Central memory CD4-positive, alpha-beta T cell (primary cell): ENCODE measurements at places on chromosomes 11 and 22.

DNA sequence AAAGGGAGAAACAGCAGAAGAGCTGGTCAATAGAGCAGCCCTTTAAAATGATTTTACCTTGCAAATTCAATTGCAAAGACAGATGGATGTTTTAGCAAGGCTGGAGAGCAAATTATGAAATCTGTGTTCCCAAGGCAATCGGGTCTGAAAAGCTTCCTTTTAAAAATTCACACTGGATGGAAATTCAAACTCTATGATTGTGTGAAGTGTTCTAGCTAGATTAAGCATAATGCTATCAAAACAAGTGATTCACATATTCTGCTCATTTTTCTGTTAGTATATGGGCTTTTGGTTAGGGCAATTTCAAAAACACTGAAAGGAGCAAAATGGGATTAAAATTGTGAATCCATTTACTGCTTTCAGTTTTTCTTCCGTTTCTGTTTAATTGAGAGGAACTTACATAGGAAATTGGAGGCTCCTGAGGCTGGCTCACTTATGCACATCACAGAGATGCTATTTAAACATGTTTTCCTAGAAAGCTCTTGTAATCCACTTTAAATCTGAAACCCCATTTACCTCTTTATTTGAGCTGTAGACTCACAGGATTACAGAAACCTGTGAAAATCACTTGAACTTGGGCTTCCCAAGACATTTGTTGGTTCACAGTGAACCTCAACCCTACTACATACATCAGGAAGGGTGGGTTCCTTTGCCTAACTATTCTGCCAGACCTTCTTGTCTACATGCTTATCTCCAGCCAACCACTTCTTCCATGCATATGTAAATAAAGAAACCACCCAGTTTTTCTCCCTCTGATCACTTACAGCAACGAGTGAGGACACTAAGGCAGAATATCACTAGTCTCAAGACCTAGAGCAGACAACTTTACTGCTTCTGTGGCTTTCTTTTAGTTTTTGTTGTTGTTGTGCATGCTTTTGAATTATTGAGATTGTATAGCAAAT lies 201.9 kb upstream of the PITPNB start:
- DNase-seq: no peak

GRCh38 chr11:34314936-34315335 lies 42.9 kb downstream of the ABTB2 start:
- DNase-seq: no peak

- no peak for DNase-seq
Measured at GRCh38 chr11:26331911-26332571, at the start of gene ANO3. Gene ANO3 (plus strand): TSS chr11:26332130. CDS start chr11:26332276, 146 bp downstream.

GRCh38 chr22:38751422-38752346 lies 4.1 kb downstream of the SUN2 start:
- DNase-seq: peak; percentile 88

GRCh38 chr11:76030968-76031590 lies 175.2 kb downstream of the WNT11 start:
- no peak for DNase-seq

GRCh38 chr11:128708660-128709059 lies 14.8 kb downstream of the FLI1 start:
- no peak for DNase-seq

GRCh38 chr11:75347781-75348566 lies 3.5 kb downstream of the ARRB1 start:
- no peak for DNase-seq

- DNase-seq: no peak
Measured at GRCh38 chr11:87597725-87598124, 560.0 kb downstream of the TMEM135 start.

GRCh38 chr22:49678842-49679170 lies 148.9 kb downstream of the BRD1 start:
- no peak for DNase-seq

DNA sequence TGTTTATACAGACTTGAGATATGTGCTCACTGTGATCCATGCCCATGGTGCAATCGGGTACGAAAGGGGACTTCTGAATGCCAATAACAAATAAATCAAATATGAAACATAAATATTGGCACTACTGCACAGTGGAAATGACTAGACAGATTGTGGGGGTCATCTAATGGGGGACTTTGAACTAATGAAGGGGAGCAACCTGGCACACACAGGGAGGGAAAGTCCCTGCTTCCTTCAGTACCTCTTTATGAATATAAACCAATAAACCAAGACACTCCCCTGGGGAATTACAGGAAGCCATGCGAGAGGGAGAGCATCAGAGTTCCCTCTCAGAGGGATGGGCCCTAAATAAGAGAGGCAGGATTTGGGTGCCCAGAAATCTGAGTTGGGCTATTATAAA lies 21.1 kb downstream of the MIF start:
- DNase-seq: no peak

DNA sequence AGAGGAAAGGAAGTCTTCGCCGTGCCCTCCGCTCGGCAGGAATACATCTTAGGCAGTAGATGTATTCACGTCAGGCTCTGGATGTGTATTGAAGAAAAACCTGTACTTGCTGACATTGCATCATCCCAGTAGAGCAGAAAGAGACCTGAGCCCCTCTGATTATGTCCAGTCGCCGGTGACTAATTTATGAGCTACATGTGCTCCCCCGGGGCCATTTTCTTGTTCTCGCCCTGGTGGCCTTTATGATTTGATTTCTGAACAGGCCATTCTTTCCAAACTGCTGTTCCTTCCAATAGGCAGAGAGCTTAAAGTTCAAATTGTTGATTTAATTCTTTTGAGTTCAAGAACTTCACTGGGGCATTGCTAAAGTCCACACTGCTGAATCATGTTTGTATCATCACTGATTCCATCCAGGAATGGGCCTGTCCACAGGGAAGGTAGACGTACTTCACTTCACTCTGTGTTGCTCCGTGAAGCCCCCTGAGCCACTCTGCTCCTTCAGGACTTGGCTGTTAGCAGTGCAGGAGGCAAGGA lies 137.3 kb upstream of the RASSF10 start:
- DNase-seq: no peak

DNA sequence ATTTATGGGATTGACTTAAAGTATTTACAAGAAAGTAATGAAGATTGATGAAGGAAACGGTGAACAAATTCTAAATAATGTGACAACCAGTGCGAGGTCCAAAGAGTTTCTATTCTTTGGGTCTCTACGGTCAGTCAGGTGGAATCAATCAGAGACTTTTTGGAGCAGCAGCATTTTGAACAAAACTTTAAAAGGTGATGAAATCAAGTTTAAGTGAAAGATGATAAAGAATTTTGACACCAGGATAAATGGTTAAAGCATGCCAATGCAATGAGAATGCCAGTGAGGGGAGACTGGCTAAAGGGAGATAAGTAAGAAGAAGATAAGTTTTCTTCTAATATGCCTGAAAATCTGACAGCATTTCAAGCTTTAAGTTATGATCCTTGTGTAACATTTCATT lies 67.9 kb downstream of the DCUN1D5 start:
- no peak for DNase-seq

DNA sequence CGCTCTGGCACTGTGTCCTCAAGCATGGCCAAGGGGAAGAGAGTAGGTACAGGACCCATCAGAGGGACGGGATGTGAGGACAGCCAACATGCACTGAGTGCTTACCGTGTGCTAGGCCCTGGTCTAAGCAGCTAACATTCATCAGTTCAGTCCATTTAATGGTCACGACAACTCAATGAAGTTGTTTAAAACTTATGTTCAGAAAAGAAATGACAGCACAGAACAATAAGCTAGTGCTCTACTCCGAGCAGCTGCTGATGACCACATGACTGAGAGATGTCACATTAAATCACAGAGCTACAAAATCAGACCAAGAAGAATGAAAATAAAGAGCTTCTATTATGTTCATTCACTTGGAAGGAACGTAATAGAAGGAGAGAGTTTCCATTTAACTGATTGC lies 26.3 kb downstream of the PRDM10 start:
- no peak for DNase-seq

DNA sequence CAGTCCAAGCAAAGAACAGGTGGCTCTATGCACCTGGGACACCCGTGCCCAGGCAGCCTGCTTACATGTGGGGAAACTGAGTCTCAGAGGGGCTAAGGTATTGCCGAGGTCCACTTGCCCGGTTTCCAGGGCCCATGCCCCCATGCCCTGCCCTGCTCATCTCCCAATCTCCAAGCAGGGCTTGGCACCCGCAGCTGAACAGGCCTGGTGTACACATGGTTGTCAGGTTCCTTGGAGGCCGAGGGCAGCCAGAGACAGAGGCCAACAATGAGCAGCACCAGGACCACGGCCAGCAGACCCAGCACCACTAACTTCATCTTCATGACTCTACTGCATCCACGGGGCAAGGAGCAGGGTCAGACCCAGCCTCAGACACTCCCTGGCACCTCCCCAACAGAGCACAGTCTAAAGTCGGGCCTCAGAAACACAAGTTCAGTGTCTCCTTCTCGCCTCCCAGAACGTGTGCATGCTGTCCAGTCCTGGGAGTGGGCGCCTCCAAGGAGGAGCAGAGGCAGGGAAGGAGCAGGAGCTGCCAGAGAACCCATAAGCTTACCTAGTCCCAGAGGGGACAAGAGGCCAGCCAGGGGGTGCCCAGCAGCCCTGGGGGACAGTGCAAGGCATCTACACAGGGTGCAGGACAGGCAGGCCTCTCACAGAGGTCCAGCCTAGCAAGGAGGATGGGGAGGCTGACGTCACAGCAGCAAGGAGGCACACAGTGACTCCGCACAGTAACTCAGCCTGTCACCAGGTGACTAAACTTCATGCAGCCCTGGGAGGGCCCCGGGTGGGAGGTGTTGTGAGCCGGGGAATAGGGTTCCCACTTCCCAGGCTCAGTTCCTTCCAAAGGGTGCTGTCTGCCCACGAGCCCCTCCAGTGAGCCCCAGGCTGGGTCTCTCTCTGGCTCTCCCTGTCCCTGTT lies 20.2 kb upstream of the RGL4 start:
- DNase-seq: no peak

DNA sequence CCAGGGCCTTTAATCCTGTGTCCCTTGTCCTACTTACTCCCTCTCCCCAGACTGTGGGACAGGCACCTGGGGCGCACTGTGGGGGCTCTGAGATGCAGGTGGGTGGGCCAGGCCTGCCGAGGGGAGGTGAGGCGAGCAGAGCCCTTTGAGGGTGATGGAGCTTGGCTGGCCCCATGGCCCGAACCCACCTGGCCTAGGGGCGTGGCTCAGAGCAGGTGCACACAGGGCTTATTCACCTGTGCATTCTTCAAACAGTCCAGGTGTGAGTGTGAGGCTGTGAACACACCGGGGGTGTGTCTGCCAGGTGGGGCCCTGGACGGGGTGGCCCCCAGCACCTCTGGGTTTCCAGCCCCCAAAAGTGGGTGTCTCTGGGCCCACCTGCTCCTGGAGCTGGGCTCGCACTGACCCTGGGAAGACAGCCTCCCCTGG lies 9.0 kb upstream of the MUC5AC start:
- no peak for DNase-seq

- no peak for DNase-seq
Measured at GRCh38 chr11:83282084-83282716, 4.0 kb downstream of the CCDC90B start.

DNA sequence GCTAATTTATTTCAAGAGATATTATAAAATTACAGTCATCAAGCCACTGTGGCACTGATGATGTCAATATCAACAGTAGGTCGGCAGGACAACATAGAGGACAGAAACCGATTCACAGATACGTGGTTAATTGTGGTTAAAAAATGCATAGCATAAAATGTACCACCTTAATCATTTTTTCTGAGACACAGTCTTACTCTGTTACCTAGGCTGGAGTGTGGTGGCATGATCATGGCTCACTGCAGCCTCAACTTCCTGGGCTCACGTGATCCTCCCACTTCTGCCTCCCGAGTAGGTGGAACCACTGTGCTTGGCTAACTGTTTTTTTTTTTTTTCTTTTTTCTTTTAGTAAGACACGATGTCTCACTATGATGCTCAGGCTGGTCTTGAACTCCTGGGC lies 21.0 kb upstream of the TOLLIP start:
- no peak for DNase-seq

- no peak for DNase-seq
Measured at GRCh38 chr11:74470526-74470925, 3.2 kb upstream of the KCNE3 start.

DNA sequence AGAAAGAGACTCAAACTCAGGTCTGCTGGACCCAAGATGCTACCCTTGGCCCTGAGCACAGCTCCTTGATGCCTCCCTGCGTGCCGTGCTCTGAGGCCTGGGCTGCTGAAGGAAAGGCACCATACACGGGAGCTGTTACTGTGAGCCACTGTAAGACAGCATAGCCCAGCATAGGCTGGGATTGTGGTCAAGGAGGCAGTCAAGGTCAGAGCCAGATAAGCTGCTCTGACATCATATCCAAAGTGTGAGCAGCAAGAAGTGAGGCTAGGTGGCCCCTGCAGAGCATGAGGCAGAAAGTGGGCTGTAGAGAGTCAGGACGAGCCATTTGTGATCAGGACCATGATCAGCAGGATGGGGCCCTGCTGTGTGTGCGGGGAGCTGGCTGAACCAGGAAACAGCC lies 7.7 kb downstream of the SLC22A8 start:
- no peak for DNase-seq

DNA sequence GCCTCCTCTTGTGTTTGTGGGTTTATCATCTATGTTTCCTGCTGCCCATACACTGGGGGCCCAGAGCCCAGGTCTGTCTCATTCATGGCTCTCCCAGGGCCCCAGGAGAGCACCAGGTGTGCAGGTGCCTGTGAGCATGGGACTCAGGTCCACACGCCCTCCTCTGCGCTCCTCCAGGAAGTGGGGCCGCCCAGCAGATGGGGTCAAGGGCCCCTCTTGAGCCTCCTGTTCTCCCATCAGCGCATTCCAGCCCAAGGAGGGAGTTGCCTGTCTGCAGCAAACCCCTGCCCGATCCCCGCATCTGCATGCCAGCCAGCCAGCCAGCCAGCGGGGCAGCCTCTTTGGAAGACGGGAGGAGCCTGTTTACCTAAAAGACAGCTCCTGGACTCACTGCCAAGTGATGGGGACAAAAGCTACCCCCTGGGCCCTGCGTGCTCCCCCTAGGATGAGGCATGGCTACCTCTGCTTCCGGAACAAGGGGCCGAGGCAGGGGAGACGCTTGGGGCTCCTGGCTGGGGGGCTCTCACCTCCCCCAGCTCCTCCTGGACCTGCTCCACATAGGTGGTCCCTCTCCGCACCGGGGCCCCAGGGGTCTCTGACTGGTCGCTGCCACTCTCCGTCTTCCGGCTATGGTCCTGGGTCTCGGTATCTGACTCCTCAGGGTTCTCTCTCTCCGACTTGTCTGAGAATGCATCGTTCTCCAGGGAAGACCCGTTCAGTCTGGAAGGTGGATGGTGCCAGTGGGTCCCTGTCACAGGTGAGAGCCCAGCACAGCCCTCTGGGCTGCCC lies 49.7 kb upstream of the CARS1 start:
- no peak for DNase-seq

- no peak for DNase-seq
Measured at GRCh38 chr22:33321466-33321865, 263.3 kb upstream of the SYN3 start.

- DNase-seq: no peak
Measured at GRCh38 chr11:132579634-132580327, 952.5 kb downstream of the OPCML start.

- no peak for DNase-seq
Measured at GRCh38 chr22:20022231-20022977, 1.5 kb downstream of the TANGO2 start.

- DNase-seq: no peak
Measured at GRCh38 chr11:35030716-35031213, 108.2 kb upstream of the CD44 start.
